GF-D8 (cell line): ENCODE measurements at places on chromosomes 6 and 20.
A peak's percentile ranks its signal among the peaks of the same experiment; 100 is the strongest.

GRCh38 chr6:73503027-73503772 is 17.6 kb downstream of the EEF1A1 start:
- DNase-seq: peak; percentile 48

DNA sequence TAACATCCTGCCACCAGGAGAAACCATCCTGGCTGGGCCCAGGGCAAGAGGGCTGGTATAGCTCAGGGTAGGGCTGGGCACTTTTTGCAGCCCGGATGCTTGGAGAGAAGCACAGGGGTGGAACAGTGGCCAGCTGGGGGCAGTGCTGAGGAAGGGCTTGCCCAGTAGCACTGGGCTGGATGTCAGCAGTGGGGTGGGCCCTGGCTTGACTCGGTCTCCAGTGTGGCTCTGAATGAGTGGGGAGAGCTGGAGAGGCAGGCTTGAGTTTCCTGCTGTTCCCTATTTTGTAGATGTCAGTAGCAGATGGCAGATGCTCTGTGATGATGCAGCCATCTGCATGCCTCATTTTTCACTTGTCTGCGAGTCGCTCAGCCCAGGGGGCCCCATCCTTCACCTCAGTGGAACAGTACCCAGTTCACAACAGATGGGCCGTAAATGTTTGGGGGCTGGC is 56.3 kb upstream of the TULP1 start:
- DNase-seq: no peak

DNA sequence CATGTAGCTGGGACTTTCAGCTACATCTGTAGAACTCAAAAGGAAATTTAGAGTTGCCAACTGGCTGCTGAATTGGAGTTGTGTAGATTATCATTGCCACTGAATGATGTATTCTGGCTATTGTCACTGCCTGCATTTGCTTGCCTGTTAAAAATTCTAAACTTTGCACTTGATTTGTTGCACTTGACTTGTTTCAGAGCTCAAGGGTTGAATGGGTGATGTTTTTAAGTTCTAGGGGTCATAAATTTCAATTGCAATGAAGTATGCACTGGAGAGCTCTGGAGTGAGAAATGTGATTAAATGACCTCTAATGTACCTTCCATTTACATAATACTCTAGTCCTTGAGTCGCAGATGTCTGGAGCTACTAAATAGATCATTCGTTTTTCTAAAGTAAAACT is 102.4 kb downstream of the TNFRSF21 start:
- no peak for DNase-seq

DNA sequence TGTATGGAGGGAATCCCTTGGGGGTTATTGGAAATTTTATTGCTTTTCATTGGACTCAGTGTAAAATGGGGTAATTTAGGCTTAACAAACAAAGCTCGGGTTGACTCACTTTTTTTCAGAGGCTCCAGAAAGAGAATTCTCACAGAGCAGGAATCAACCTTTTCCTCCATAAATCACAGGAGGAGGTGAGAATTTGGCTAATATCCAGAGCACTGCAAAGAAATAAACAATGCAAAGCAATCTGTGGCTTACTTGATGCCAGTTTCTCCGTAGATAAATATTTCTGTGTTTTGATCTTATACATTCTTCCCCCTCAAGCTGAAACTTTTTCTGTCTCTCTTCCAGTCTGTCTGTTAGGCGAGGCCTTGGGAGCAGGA is 176.6 kb downstream of the TSHZ2 start:
- DNase-seq: no peak

GRCh38 chr20:21391972-21392352 is 5.4 kb downstream of the NKX2-4 start:
- no peak for DNase-seq

GRCh38 chr6:16136621-16137450 is 8.0 kb downstream of the MYLIP start:
- DNase-seq: no peak

DNA sequence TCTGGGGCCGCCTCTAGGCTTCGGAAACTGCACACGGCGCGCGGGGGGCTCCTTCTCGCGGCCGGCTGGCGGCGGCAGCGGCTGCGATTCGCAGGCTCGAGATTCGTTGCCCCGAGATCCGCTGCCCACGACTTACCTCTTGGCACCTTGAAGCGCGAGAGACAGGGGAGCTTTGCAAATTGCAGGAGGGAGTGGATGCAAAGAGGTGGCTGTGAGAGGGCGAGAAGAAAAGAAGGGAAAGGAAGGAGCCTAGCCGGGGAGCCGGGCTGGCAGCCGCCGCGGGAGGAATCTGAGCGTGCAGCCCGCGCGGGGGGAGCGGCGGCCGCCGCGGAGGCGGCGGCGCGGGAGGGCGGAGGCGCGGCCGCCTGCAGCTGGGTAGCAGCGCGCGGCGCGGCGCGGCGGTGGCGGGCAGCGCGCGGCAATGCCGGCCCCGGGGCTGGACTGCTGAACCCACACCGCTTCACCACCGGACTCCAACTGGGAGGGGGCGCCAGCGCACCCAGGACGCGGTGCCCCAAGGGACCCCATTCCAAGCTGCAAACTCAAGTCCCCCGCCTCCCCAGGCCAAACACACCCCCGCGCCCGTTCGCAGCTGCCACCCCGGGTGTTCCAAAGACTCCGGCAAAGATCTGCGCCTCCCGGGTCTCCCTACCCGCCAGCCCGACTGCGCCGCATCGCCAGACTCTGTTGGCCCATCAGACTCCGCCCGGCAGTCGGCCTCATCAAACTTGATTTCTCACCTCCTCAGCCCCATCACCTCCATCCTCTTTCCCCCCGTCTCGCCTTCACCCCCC is 44.2 kb upstream of the SUPT3H start:
- DNase-seq: peak; percentile 53

- DNase-seq: no peak
Measured at GRCh38 chr20:15582146-15582760, 991.0 kb downstream of the KIF16B start.

DNA sequence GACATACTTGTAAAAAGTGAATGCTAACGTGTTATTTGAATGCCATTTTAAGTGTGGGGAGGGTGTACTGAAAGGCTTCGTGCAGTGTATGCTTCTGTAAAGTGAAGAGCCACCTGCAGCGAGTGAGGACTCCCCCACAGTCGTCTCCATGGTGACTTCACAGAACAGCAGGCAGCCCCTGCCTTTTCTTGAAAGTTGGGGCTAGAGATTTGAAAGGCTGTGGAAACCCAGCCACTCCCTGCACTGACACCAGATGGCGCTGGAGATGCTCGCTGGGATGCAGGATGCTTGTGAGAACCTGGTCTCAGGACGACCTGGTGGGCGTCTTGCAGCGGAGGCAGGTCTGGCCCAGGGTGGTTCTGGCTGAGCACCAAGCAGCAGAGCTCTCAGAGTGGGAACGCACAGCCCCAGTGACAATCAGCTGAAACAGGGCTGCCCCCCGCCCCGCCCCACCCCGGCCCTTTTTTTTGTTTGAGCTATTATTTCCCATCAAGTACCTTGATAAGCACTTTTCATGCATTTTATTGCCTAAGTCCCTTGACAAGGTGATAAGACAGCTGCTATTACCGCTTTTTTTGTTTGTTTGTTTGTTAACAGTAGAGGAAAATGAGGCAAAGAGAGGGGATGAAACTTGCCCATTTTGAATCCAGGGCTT is 150.3 kb downstream of the SYCP2 start:
- DNase-seq: no peak

DNA sequence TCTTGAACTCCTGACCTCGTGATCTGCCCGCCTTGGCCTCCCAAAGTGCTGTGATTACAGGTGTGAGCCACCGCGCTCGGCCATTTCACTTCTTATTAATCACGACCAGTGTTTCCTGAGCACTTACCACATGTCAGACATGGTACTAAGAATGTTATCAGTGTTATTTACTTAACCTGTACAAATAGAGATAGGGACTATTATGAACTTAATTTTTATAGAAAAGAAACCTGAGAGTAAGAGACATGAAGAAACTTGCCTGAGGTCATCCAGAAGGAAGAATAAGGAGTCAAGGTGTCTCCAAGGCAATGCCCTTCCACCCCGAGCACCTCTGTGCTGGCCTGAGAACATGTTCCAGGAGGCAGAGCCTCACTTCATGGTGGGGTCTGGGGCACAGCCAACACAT is 29.3 kb upstream of the EZR start:
- no peak for DNase-seq

GRCh38 chr6:11972806-11973205 is 39.3 kb upstream of the HIVEP1 start:
- no peak for DNase-seq

DNA sequence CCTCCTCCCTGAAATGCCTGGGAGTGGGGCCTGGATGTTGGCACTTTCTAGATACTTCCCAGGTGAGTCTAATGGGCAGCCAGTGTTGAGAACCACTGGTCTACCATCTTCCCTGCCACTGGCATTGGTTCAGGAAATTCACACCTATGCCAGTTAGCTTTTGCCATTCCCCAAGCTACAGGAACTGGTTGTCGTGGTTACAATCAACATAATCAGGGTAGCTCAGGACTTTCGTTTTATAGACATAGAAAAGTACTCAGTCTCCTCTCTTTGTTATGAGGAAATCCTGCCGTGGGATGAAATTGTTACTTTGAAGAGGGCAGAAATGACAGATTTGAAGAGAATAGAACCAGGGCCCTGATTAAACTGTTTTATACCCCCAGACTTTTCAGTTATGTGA is 127.9 kb upstream of the FOXO3 start:
- peak; percentile 49 for DNase-seq

GRCh38 chr20:48558906-48559305 is 268.9 kb downstream of the PREX1 start:
- DNase-seq: no peak
